ENCODE measurements at places on chromosomes 3 and 15. TPM values are rescaled to one million over a fixed set of nuclear protein-coding genes. Genes with fewer than 3 reads are reported as not detected.

The C2CD4A gene
- total RNA-seq, result 0.11 TPM

The CRABP1 gene
- 116 TPM for total RNA-seq

The GPR171 gene
- total RNA-seq, result not detected

The BCL2A1 gene
- not detected for total RNA-seq

- H3K27me3 ChIP-seq, result no peaks in the 10 kb centered on the region
- no peak overlapping the region for H3K4me3 ChIP-seq
These were observed 106.5 kb upstream of the PROK2 start for GRCh38 chr3:71891483-71891882.

DNA sequence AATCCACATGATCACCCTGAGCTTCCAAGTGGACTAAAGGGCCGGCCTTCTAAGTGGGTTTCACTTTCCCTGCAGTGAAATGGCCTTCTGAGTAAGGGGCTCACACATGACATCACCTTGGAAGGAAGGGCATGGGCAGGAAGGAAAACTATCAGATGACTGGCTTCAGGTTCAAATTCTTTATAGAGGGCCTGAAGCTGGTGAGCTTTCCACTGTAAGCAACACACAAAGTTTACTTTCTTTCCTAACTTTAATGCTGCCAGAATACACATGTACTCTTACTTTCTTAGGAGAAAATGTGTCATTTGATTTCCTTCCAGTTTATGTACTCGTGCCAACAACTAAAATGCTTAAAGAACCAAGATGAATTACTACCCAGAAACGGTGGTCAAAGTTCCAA, 475.6 kb downstream of the FOXP1 start:
- H3K27me3 ChIP-seq, result no peaks in the 10 kb centered on the region
- peaks cover 13% of the 10 kb centered on the region for H3K4me1 ChIP-seq
- no peak overlapping the region for H3K27ac ChIP-seq
- peaks cover 2% of the 10 kb centered on the region for H3K36me3 ChIP-seq
- H3K4me3 ChIP-seq, result no peak overlapping the region

- no peak for DNase-seq
- no peaks in the 10 kb centered on the region for H3K36me3 ChIP-seq
- no peaks in the 10 kb centered on the region for H3K4me1 ChIP-seq
- no peak overlapping the region for H3K4me3 ChIP-seq
These were observed 1575.1 kb downstream of the OTOL1 start for GRCh38 chr3:163071713-163072112.

GRCh38 chr3:107800710-107801109, 277.9 kb downstream of the BBX start:
- no peak overlapping the region for H3K4me3 ChIP-seq
- DNase-seq, result no peak
- H3K27ac ChIP-seq, result no peak overlapping the region
- no peaks in the 10 kb centered on the region for H3K36me3 ChIP-seq
- no peaks in the 10 kb centered on the region for H3K4me1 ChIP-seq
- H3K27me3 ChIP-seq, result no peaks in the 10 kb centered on the region

- no peak overlapping the region for H3K27ac ChIP-seq
- H3K4me1 ChIP-seq, result no peaks in the 10 kb centered on the region
- no peaks in the 10 kb centered on the region for H3K27me3 ChIP-seq
These were observed 48.5 kb downstream of the EFHB start for GRCh38 chr3:19885468-19885867.

GRCh38 chr3:54575618-54575960, 352.3 kb downstream of the LRTM1 start:
- no peak overlapping the region for H3K4me3 ChIP-seq
- no peak overlapping the region for H3K27ac ChIP-seq
- no peaks in the 10 kb centered on the region for H3K36me3 ChIP-seq
- no peak for DNase-seq
- H3K4me1 ChIP-seq, result no peaks in the 10 kb centered on the region

DNA sequence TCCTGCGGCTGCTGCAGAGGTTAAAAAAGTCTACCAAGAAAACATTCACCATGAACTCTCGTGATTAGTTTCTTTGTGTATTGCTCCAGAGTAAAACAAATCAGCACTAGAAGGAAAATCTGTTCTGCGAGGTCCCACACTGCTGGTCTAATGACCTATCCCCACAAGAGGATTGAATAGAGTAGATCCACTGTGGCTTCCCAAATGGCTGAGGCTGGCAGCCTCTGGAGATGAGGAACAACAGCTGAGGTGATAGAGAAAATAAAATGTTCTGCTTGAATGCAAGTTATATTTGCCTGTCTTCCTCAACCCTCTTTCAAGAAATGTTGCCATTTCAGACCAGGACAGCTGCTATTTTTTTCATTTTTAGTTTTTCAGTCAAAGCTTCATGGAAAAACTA, 883.3 kb downstream of the CADM2 start:
- H3K4me3 ChIP-seq, result no peak overlapping the region
- no peak for DNase-seq
- H3K36me3 ChIP-seq, result no peaks in the 10 kb centered on the region
- no peaks in the 10 kb centered on the region for H3K27me3 ChIP-seq
- no peak overlapping the region for H3K27ac ChIP-seq

GRCh38 chr3:64163755-64164148, 61.5 kb downstream of the PRICKLE2 start:
- H3K4me1 ChIP-seq, result peaks cover 59% of the 10 kb centered on the region
- H3K27ac ChIP-seq, result peak overlapping the region; percentile 69
- no peaks in the 10 kb centered on the region for H3K36me3 ChIP-seq

DNA sequence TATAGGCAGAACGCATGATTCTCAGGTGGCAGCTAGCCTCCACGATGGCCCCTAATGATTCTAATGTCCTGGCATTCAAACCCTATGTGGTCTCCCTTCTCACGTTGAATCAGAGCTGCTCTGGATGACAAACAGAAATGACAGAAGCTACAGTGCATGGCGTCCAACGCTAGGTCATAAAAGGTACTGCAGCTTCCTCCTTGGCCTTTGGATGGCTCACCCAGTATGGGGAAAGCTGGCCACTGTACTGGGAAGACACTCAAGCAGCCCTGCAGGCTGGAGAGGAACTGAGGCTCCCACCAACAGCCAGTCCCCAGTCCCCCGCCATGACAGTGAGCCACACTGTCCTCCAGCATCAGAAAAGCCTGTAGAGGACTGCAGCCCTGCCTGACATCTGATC, 286.3 kb downstream of the FAM43A start:
- no peak overlapping the region for H3K27ac ChIP-seq
- H3K27me3 ChIP-seq, result no peaks in the 10 kb centered on the region
- H3K4me1 ChIP-seq, result no peaks in the 10 kb centered on the region
- no peaks in the 10 kb centered on the region for H3K36me3 ChIP-seq
- no peak for DNase-seq

GRCh38 chr15:48682942-48683651, 37.6 kb upstream of the FBN1 start:
- no peak overlapping the region for H3K4me3 ChIP-seq
- no peak overlapping the region for H3K27ac ChIP-seq
- peak; percentile 35 for DNase-seq
- no peaks in the 10 kb centered on the region for H3K36me3 ChIP-seq
- H3K4me1 ChIP-seq, result peaks cover 18% of the 10 kb centered on the region

All from Caco-2 (cell line).